ENCODE measurements at places on chromosomes 2 and 18. TPM values are rescaled to one million over a fixed set of nuclear protein-coding genes. Genes with fewer than 3 reads are reported as not detected.

DNA sequence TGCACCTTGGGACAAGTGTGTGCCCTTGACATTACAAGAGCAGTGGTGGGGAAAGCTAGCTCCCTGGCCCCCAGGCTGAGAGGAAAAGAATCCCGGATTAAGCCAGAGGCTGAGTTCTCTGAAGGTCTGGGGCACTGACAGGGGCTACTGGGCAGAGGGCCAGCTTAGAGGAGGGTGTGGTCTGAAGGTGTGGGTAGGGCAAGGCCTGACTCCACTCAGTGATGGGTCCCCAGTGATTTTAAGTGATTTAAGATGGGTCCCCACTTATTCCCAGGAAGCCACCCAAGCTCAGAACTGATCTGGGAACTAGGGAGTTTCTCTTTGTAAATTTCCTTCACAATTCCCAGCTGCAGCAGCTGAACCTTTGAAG lies 8.8 kb downstream of the TMEM37 start:
- DNase-seq, result no peak

GRCh38 chr2:186599186-186599778 lies 9.4 kb downstream of the ITGAV start:
- DNase-seq, result no peak

- DNase-seq, result peak; percentile 82
Observed at GRCh38 chr2:191247381-191248057, 2.3 kb downstream of the MYO1B start.

DNA sequence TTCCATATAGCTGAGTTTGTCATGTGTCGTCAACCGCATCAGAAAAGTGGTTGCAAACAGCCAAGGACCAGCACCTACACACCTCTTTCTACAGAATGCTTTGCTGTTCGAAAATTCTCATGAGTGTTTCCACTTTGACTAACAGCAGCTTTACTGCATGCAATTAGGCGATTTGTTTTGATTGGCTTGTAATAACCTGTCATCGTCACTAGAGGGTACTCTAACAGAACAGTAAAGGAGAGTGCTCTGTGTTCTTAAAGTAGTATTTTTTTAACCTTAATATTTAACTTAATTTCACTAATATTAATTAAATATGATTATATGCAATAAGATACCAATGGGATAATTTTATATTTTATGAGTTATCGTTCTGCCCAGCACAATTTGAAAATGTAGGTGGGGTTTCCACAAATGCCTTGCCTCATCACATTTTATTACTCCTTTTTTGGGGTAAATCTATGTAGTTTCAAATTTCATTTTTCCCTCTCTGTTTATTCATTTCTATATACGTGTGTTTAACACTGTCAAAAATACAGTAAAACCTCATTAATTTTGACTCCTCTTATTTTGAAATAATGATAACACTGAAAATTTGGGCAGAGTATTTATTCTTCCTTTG lies 502.2 kb downstream of the NRXN1 start:
- DNase-seq, result no peak

- DNase-seq, result no peak
Observed at GRCh38 chr2:72824224-72824842, 1.5 kb downstream of the EXOC6B start.

DNA sequence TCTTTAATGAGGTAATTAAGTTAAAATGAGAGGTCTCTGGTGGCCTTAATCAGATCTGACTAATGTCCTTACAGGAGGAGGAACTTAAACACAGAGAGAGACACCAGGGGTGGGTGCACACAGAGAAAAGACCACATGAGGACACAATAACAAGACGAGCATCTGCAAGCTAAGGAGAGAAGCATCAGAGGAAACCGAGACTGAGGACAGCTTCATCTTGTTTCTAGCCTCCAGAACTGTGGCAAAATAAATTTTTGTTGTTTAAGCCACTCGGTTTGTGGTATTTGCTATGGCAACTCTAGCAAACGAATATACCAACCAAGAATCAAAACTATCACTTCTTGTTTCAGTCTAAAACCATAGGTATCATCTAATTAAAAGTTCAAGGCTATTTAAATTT lies 400.1 kb downstream of the PID1 start:
- DNase-seq, result no peak

- no peak for DNase-seq
Observed at GRCh38 chr2:236264256-236264655, at the start of gene ASB18. ASB18 (minus strand) TSS chr2:236264406; CDS start chr2:236264345, 61 bp downstream.

GRCh38 chr2:113005030-113005509 lies at the start of gene IL36A:
IL36A (plus strand) TSS chr2:113005459; CDS start chr2:113005872, 413 bp downstream.
- no peak for DNase-seq

DNA sequence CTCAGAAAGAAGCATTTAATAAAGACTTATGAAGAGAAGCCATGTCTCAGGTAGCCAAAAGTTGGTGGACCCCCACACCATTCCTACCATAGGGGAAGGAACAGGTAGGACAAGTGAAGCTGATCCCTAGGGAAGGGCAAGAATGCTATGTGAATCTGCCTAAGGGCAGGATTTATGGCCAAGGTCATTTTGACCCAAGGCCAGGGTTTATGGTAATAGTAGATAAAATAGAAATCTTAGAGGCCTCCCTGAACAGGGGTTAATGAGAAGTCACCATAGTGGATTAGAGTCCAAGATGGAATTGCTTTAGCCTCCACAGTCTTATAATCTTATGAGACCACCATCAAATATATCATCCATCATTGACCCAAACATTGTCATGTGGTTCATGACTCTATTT lies 26.0 kb upstream of the UBE2F start:
- no peak for DNase-seq

- no peak for DNase-seq
Observed at GRCh38 chr2:1787755-1788477, 43.6 kb upstream of the PXDN start.

DNA sequence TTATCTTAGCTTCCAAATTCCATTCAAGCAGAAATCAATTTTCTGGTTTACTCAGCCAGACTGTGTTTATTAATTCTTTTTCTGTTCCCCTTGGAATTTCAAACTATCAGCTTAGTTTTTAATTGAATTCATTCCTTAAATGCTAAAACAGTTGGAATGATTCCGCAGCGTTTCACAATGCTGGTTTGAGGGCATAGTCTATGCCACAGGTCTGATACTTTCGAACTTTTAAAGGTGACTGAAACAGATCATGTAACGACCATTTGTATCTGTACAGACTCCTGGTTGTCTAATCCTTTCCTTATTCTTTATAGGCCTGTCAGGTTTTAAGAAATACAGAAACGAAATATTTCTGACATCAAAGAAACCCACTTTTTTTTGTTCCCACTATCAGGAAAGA lies 45.4 kb downstream of the STPG4 start:
- peak; percentile 61 for DNase-seq

GRCh38 chr2:197229509-197230443 lies 80.8 kb downstream of the ANKRD44 start:
- no peak for DNase-seq

DNA sequence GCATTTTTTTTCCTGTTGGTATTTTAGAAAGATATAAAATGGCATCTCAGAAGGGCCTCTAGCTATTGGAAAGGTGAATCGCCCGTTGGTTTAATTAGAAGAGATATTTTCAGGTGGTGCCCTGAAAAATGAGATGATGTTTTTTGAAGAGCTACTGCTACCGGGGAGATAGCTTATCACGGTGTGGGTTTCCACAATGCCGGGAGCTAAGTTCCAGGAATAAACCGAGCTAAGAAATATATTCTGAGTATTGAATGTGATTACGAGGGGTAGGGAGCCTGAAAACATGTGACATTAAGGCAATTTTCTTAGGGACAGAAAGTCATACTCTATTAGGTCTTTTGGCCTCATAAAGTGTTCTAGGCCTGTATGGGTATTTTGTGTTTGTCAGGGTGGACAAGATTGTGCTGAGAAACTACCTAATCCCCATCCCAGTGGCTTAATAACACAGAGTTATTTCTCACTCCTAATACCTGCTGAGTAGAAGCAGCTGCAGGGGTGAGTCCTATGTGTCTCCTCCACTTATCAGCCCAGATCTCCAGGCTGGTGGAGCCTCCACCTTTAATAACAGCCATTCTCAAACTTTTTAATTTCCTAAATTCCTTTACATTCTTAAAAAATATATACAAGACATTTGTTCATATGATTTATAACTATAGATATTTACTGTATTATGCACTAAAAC lies 150.2 kb downstream of the LRRTM1 start:
- no peak for DNase-seq

DNA sequence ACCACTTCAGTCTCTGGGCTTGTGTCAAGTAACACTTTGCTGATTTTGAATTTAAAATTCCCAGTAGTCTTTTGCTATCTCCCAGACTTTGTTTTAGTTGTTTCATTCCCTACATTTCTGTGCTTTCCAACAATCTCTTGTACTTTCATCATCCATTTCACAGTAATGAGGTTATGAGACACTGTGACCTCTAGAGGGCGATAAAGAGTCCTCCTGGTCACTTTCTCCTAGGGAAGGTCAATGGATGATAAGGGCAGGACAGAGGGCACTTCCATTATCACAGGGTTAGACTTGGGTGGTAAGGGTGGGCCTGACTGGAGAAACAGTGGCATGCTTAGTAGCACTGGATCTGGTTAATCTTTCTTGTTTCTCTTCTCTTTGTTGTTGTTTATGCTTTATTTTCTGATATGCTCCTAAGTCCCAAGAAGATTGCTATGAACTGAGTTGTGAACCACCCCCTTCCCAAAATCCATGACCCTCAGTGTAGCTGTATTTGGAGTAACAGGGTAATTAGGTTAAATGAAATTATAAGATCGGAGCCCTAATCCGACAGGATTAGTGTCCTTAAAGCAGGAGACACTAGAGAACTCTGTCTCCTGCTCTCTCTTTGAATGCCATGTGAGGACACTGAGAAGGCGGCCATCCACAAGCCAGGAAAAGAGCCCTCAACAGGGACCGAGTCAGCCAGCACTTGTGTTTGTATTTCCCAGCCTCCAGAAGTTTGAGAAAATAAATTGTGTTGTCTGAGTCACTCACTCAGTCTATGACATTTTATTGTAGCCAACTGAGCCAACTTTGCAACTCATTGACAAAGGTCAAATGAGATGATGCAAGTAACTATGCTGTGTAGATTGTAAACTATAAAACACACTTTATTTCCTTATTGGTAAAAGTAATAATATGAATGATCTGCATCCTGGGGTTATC lies 779.2 kb downstream of the CNTNAP5 start:
- no peak for DNase-seq

GRCh38 chr18:11840493-11840892 lies 10.7 kb upstream of the CHMP1B start:
- no peak for DNase-seq

DNA sequence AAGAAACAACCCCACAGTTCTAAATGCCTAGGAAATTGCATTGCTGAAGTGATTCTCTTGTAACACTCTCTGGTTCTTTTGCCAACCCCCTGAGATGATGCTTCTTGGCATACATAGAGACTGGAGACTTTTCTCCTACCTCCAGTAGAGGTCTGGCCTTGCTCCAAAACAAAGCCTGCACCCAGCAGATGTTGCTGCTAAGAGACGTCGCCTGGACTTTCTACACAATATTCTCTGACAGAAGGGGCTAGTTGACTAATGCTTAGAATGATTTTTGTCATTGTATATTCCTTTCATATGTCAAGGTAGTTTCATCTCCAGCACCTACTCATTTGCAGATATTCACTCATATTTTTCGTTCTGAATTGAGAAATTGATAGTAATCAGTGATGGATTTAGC lies 24.6 kb downstream of the SOWAHC start:
- DNase-seq, result no peak

- DNase-seq, result peak; percentile 65
Observed at GRCh38 chr2:109200616-109201464, 71.8 kb downstream of the SH3RF3 start.

DNA sequence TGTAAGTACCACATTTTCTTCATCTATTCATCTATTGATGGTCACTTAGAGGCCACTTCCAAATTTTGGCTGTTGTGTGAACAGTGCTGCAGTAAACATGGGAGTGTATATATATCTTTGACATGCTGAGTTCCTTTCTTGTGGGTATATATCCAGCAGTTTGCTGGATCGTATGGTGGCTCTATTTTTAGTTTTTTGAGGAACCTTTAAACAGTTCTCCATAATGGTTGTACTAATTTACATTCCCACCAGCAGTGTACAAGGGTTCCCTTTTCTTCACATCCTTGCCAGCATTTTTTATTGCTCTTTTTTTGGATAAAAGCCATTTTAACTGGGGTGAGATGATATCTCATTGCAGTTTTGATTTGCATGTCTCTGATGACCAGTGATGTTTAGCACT lies 7.3 kb upstream of the ATP5MC3 start:
- no peak for DNase-seq

GRCh38 chr2:127048618-127048935 lies 58.4 kb downstream of the BIN1 start:
- no peak for DNase-seq

GRCh38 chr2:240846873-240847595 lies 21.6 kb upstream of the AGXT start:
- DNase-seq, result peak; percentile 81

DNA sequence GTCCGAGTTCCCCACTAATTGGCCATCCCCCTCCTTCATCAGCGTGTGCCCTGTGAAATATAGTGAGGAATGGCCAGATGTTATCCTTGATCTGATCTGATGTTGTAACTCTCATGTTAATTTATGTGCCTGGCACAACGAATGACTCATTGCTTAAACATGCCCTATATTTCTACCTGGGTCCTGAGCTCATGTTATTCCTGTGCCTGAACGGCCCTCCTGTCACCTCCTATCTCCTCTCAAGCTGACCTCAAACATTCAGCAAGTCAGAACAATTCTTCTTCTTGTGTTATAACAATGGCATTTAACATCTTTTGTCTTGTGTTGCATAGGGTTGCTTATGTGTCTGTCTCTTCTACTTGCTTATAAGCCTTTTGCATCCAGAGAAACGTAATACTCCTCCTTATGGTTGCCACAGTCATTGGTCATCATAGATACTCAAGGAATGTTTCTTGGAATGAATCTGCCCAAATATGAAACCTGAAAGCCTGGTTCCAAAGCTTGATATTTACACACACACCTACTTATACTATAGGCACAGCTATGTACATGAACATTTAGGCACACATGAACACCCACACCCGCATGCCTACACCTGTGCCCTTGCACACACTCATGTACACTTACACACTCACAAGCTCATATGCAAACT lies 80.2 kb upstream of the PHLPP1 start:
- no peak for DNase-seq

DNA sequence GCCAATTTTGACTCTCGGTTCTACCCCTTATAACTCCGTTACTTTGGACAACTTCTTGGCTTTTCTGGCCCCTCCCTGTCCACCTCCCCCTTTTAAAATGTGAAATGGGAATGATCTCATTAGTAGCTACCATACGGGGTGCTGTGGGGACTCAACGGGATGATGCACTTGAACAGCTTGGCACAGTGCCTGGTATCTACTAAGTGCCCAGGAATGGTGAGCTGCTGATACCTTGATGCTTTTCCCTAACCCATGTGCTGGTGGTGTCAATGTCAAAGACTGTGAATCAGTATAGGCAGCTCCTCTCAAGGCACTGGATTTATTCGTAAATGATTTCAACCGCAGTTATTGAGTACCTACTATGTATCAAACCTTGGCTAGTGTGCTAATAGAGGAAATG lies 204.2 kb downstream of the LOXHD1 start:
- DNase-seq, result peak; percentile 14

- DNase-seq, result no peak
Observed at GRCh38 chr2:182142062-182142461, 156.4 kb downstream of the PPP1R1C start.

CDKL4 gene
- not detected for total RNA-seq

TEKT4 gene
- total RNA-seq, result 0.28 TPM

VWA3B gene
- 0.18 TPM for total RNA-seq

GCG gene
- total RNA-seq, result not detected

RAMP1 gene
- total RNA-seq, result 10.0 TPM

C2orf78 gene
- total RNA-seq, result not detected

KCNIP3 gene
- total RNA-seq, result 1.6 TPM

PPP1R7 gene
- 25.6 TPM for total RNA-seq

SERPINB10 gene
- total RNA-seq, result not detected

CHST9 gene
- total RNA-seq, result 3.1 TPM

SNRNP200 gene
- 49.7 TPM for total RNA-seq

SUMO1 gene
- total RNA-seq, result 46.4 TPM

GPBAR1 gene
- 1.3 TPM for total RNA-seq

All from left lobe of liver (tissue), 2 donors.